ENCODE measurements at places on chromosomes 3 and 15.

DNA sequence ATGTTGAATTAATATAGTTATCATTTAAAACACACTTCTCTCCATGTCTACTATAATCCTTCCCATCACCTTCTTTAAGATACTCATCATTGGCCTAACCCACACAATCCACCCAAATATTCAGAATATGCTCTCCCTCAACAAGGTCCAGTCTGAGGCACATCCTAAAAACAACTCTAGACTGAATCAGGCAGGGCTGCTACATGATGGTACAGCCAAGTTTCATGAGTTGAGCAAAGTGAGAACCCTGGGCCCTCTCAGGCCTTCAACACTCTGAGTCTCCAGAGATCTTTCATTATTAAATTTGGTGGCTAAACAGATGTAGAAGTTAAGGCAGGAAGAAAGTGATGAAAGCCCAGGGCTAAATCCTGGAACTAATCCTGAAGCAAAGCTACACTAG lies 16.2 kb downstream of the ZNF148 start:
- DNase-seq, result no peak

DNA sequence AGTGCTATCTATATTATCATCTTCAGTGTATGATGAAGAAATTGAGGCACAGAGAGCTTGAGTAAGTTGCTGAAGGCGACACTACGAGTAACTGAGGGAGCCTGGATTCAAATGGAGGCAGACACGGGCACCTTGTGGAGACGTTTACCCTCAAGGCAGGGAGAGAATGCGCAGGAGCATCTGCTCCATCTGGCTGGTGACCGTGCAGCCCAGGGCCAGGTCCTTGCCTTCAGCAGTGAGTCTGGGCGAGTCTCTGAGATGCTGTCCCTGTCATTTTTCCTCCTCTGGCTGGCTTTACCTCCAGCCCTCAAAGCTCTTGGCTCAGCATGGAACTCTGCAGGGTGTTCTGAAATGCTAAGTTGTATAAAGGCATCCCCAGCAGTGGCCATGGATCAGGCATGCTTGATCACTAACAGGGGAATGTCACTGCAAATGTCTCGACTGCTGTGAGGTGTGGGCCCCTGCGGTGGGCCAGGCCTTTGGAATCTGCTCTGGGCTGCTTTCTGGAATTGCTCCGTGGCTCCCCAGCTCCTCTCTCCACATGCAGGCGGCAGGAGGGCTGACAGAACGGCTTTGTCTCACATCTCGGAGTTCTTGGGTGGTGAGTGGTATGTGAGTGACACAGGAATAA lies 19.7 kb downstream of the SPSB4 start:
- DNase-seq, result no peak

DNA sequence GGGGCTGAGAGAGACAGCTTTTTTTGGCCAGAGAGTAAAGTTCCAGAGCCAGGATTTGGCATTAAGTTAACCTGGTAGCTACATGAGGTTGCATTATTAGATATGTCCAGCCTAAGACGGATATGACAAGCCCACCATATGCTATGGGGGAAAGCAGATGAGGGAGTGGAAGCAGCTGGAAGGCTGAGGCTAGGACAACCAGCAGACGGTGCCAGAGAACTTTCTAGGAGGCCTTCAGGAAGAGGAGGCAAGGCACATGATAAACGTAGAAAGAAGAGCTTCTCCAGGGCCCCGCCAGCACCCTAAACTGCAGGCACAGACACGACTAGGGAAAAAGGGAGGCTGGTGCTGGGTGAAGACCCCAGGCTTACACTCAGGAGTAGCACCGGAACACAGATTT lies 87.0 kb downstream of the CTNNB1 start:
- DNase-seq, result no peak

DNA sequence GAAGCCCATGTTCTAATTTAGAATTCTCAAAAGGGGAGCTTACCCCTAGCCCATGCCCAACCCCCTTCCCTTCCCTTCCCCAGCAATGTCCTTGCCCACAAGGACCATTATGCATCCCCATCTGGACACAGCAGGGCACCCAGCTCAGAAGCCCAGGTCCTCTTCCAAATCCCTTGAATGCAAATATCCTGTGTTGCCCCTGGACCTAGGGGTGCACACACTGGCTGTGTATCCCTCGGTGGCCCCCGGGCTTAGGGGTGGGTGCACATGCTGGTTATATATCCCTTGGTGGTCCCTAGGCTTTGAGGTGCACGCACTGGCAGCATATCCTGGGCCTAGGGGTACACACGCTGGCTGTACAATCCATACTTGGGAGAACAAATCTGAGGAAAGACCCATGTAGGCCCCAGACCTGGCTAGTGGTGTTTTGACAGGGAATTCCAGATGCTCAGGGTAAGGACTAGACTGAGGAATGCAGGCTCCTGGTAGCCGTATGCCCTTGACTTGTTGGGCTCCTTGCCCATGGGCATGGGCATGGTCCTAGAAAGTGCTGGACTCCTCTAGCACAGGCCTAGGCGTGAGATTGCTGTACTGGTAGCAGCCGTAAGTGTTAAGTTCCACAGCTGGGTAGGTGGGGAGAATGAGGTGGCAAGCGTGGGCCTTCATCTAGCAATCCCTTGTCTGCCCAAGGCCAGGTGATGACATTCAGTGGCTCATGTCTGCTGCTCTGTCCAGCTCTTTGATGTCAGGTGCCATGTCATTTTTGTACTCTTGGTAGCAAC lies 222.4 kb downstream of the OPA1 start:
- no peak for DNase-seq

DNA sequence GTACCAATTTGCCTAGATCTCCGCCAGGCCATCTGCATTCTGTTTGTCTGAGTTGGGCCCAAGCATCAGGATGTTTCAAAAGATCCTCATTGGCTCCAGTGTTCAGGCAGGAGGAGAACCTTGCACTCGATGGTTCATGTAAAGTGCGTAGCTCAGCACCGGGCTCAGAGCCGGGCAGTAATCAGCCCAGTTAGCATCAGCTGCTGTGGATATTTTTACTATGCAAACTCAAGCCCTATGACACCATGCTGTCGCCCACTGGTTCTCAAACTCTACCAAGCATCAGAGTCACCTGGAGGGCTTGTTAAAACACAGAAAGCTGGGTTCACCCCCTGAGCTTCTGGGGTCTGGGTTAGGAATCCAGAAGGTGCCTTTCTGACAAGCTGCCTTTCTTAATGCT lies 310.8 kb downstream of the SHQ1 start:
- DNase-seq, result no peak

- DNase-seq, result no peak
These were observed 32.4 kb upstream of the PLSCR2 start for GRCh38 chr3:146501752-146502151.

DNA sequence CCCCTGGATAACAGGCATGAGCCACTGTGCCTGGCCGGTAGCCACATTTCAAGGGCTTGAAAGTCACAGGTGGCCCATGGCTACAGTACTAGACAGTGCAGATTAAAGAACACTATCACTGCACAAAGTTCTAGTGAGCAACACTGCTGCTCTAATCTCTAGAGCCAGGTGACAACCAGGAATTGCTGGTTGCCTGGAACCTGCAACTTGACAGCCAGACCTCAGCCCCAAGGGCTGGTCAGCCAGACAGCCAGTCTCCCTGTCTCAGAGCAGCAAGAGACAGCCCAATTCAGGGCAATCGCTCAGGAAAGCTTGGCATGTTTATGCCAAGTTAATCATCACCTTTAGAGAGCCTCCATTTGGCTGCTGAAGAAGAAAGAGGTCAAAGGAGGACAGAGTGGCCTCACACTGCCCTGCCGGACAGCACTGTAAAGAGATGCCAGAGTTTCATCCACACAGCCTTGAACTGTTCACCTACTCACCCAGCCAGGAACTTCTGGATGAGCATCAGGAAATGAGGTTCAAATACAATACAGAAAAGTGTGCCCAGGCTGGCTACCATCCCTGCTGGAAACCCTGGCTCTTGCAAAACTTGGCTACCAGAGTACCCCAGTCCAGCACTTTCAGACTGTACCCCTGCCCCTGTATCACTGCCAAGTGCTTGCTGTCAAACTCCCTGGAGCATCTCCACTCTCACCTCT lies 6.0 kb downstream of the CCDC12 start:
- DNase-seq, result no peak

GRCh38 chr15:73941871-73942635 lies 15.8 kb downstream of the LOXL1 start:
- no peak for DNase-seq

- DNase-seq, result no peak
These were observed 42.8 kb downstream of the NKIRAS1 start for GRCh38 chr3:23873941-23874340.

- no peak for DNase-seq
These were observed 199.3 kb upstream of the CMC1 start for GRCh38 chr3:28042095-28042635.

DNA sequence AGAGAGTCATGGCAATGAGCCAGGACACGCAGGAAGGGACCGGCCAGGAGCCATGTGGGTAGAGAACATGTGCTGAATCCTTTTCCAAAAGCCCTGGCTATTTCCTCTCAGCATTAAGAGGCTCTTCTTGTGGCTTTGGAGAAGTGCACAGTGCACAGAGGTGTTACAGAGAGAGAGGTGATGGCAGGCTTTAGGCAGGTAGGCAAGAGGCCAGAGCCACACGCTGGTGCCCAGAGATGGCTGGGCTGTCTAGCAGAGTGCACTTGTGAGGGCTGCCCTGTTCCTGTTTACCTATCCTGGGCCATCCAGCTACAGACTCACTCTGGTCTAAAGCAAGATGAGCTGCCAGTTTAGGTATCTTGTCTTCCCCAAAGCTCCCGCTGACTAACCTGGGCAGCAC lies 402.6 kb downstream of the OCA2 start:
- no peak for DNase-seq

- DNase-seq, result no peak
These were observed 276.6 kb downstream of the UACA start for GRCh38 chr15:70486451-70487386.

DNA sequence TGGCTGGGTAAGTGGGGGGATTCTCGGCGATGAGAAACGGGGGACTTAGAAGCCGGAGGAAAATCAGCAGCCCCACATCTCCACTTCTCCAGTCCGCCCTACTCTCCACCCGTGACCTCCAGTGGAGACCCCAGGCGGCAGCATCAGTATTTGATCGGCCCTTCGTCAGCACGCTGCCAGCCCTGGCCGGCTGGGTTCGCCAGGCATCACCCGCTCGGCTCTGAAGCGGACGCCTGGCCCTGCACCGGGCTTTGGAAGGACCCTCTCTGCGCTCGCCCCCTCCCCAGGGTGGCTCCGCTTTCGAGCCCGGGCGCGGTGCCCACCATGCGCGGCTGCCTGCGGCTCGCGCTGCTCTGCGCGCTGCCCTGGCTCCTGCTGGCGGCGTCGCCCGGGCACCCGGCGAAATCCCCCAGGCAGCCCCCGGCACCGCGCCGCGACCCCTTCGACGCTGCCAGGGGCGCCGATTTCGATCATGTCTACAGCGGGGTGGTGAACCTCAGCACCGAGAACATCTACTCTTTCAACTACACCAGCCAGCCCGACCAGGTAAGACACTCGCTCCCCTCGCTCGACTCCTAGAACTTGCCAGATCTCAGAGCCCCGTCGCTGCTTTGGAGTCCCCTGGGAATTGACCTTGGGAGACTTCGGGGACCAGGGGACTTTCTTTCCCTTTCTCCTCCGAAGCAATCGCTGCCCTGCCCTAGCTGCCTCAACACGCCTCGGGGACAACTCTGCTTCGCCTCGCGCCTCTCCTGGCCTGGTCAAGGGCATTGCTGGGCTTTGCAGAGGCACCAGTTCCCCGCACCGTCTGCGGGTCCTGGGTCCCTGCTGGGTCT lies 561 bp downstream of the SIDT1 start:
- DNase-seq, result no peak

- DNase-seq, result peak; percentile 78
These were observed 6.7 kb upstream of the ACSBG1 start for GRCh38 chr15:78241017-78241416.

GRCh38 chr3:51139616-51140015 lies 245.5 kb upstream of the MANF start:
- no peak for DNase-seq

DNA sequence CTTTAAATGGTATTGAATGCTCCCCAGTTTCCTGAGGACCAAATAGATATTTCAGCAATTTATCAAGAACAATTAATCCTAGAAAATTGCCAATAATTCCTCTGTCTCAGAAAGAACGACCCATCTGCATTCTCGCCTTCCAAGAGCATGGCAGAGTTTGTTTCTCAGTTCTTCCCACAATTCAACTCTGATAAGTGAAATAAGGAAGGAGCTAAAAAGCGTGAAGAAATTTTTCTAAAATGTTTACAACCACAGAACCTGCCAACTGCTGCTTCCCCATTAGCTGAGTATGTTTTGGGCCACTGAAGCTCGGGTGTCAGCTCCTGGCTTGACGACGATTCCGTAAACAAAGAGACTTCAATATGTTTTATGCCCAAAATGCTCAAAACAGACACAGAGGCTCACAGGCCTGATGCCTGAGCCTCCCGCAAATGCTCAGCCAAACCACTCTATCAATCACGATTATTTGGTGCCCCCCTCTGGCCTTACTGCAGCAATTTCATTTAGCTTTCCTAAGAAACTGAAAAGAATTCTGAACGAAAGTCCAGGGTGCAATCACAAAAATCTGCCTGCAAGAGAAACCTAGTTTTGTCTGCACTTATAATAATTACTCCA lies 259.2 kb upstream of the CCDC54 start:
- DNase-seq, result no peak

GRCh38 chr3:160399125-160400029 lies at the start of the genes IFT80 and SMC4:
TSS of gene IFT80 (minus strand) at chr3:160399225. CDS start at chr3:160384600, 14,625 bp downstream.
TSS of gene SMC4 (plus strand) at chr3:160399650. CDS start at chr3:160400827, 1,177 bp downstream.
- DNase-seq, result peak; percentile 88

GRCh38 chr15:78767331-78767951 lies 43.8 kb downstream of the ADAMTS7 start:
- no peak for DNase-seq

DNA sequence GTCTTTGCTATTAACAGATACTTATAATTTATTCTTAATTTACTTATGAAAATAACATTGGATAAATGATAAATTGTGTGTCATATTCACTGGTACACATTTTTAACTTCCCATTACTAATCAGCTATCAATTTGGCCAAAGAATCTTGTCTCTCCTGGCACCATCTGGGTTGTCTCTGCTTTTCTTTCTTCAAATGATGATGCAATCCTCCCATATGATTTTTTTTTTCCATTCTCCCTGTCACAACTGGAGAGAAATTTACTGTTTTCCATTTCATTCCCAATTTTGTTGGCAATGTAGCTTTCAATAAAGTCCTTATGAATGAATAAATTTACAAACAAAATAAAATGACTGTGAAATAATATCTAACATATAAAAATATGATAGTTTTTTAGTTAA lies 743.7 kb upstream of the EPHA6 start:
- no peak for DNase-seq

GRCh38 chr3:77038930-77039605 lies 831 bp upstream of the ROBO2 start:
- no peak for DNase-seq

DNA sequence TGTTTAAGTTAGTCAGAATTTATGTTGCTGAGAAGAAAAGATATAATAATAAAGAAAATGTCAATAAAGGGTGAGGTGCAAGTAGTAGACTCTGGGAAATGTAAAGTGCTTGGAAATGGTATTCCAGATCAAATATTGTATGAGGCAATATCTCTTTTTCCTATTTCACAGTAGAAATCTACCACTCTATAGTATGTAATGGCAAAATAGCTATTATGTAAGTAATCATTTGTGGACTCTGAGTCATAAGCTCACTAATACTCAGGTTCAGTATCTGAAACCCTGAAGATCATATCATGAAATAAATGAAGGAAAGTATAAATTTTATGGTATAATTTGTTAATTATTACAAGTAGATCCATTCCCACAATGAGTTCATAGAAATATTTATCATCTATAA lies 322.1 kb downstream of the PYDC2 start:
- DNase-seq, result no peak

GRCh38 chr3:58422756-58423325 lies 10.8 kb downstream of the PDHB start:
- no peak for DNase-seq
